MCF 10A (cell line): ENCODE measurements at places on chromosomes 3 and 15. TPM values are rescaled to one million over a fixed set of nuclear protein-coding genes. Genes with fewer than 3 reads are reported as not detected.

- H3K36me3 ChIP-seq: no peaks in the 10 kb centered on the region
- DNase-seq: peak; percentile 32
- H3K4me3 ChIP-seq: peak within 1 kb of the TSS; percentile 67
Measured at GRCh38 chr3:21750831-21751391, at the start of gene ZNF385D. Gene ZNF385D (minus strand): TSS chr3:21751210. CDS start chr3:21750916, 294 bp downstream.

DNA sequence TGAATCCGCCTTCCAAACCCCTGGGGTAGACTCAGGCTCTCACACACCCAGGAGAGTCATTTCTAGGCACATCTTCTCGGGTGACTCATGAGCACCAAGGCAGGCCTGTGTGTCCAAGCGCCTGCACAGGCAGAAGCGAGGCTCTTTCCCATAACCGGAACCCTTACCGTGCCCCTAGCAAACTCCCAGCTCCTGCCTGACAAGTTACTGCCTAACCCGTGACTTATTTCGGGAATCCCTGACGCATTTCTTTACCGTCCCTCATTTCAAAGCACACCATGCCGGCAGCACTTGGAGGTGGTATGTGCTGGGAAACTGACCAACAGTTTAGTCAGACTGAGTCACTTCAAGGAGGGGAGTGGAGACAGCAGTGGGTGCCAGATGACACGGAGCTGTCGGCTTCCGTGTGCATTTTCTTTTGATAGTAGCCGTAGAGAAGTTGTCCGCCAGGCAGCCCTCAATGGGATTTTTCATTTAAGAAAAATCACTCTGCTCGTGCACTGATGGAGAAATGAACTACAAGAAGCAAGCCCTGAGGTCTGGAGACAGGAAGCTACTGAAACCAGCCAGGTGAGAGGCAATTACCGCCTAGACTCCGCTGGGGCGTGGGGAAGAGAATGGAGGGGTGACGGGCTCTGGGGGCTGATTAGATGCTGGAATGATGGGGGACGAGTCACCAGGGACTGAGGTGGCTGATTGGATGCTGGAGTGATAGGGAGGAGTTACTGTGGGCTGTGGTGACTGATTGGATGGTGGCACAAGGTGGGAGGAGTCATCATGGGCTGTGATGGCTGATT is 17.3 kb upstream of the HRH1 start:
- H3K27me3 ChIP-seq: no peaks in the 10 kb centered on the region
- peak overlapping the region; percentile 99 for H3K4me3 ChIP-seq
- H3K4me1 ChIP-seq: peaks cover 37% of the 10 kb centered on the region
- H3K36me3 ChIP-seq: no peaks in the 10 kb centered on the region
- H3K27ac ChIP-seq: no peak overlapping the region

DNA sequence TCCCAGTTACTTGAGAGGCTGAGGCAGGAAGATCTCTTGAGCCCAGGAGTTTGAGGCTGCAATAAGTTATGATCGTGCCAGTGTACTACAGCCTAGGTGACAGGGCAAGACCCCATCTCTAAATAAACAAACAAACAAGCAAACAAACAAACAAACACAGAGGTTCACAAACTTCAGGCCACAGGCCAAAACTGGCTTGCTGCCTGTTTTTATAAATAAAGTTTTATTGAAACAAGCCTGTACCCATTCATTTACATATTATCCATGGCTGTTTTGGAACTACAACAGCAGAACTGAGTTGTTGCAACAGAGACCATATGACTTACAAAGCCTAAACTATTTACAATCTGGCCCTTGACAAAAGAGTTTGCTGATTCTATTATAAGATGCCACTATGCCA is 6.5 kb downstream of the DYNC1LI1 start:
- H3K27ac ChIP-seq: no peak overlapping the region
- H3K4me3 ChIP-seq: no peak overlapping the region
- DNase-seq: no peak
- H3K36me3 ChIP-seq: peaks cover 4% of the 10 kb centered on the region
- H3K27me3 ChIP-seq: no peaks in the 10 kb centered on the region

- no peaks in the 10 kb centered on the region for H3K27me3 ChIP-seq
- no peak overlapping the region for H3K27ac ChIP-seq
- no peaks in the 10 kb centered on the region for H3K4me1 ChIP-seq
- H3K4me3 ChIP-seq: no peak overlapping the region
- DNase-seq: no peak
Measured at GRCh38 chr3:38379201-38379770, 32.7 kb downstream of the XYLB start.

GRCh38 chr3:31039145-31039544 is 144.7 kb upstream of the GADL1 start:
- H3K4me3 ChIP-seq: no peak overlapping the region
- H3K27ac ChIP-seq: no peak overlapping the region
- H3K36me3 ChIP-seq: no peaks in the 10 kb centered on the region
- H3K27me3 ChIP-seq: no peaks in the 10 kb centered on the region
- peaks cover 47% of the 10 kb centered on the region for H3K4me1 ChIP-seq

STAB1 gene
- total RNA-seq: not detected in 2 replicates
